CD14-positive monocyte (primary cell): ENCODE measurements at places on chromosomes 5 and 9. TPM values are rescaled to one million over a fixed set of nuclear protein-coding genes. Genes with fewer than 3 reads are reported as not detected.

SH2D3C gene
- 11.5 TPM for polyA plus RNA-seq

SEC24A gene
- polyA plus RNA-seq: 5.5 and 7.7 TPM in 2 replicates

SLCO4C1 gene
- 0.55 and 1.8 TPM in 2 replicates for polyA plus RNA-seq

SPOUT1 gene
- polyA plus RNA-seq: 29.9 TPM

SPTAN1 gene
- polyA plus RNA-seq: 6.2 TPM

CDH6 gene
- polyA plus RNA-seq: not detected in 2 replicates

HMMR gene
- 0.29 TPM for polyA plus RNA-seq

NEURL1B gene
- polyA plus RNA-seq: 0.01 and 0.19 TPM in 2 replicates

NME5 gene
- not detected in 2 replicates for polyA plus RNA-seq

C5orf46 gene
- not detected in 2 replicates for polyA plus RNA-seq

JADE2 gene
- polyA plus RNA-seq: 2.1 TPM

SPAG8 gene
- polyA plus RNA-seq: 0.52 TPM

TMEM215 gene
- polyA plus RNA-seq: not detected

HMCN2 gene
- polyA plus RNA-seq: not detected in 2 replicates

ZNF883 gene
- polyA plus RNA-seq: 0.29 TPM

GALNT12 gene
- polyA plus RNA-seq: not detected

CDX1 gene
- not detected for polyA plus RNA-seq

PAEP gene
- polyA plus RNA-seq: not detected

MYOT gene
- not detected in 2 replicates for polyA plus RNA-seq

IFNA2 gene
- polyA plus RNA-seq: not detected

CDH18 gene
- polyA plus RNA-seq: not detected

SLC4A9 gene
- not detected for polyA plus RNA-seq

CNTFR gene
- not detected in 2 replicates for polyA plus RNA-seq

PTPRD gene
- polyA plus RNA-seq: not detected

TCF7 gene
- polyA plus RNA-seq: 0.84 TPM

CACFD1 gene
- polyA plus RNA-seq: 5.1 TPM

SOHLH1 gene
- polyA plus RNA-seq: not detected

BARHL1 gene
- not detected for polyA plus RNA-seq

NOL6 gene
- polyA plus RNA-seq: 4.6 TPM

SPATA31C1 gene
- polyA plus RNA-seq: not detected

SLC30A5 gene
- polyA plus RNA-seq: 28.2 TPM

CHMP5 gene
- polyA plus RNA-seq: 20.2 and 33.5 TPM in 2 replicates

HTR1A gene
- polyA plus RNA-seq: not detected

FSD1L gene
- polyA plus RNA-seq: 0.96 TPM

NMUR2 gene
- not detected for polyA plus RNA-seq

MYMK gene
- not detected for polyA plus RNA-seq

SV2C gene
- polyA plus RNA-seq: 0.01 TPM in 2 replicates

CDC25C gene
- not detected in 2 replicates for polyA plus RNA-seq

ARID3C gene
- not detected for polyA plus RNA-seq

ORM2 gene
- polyA plus RNA-seq: 0.33 TPM in 1 of 2 replicates, not detected in the other
